CD8-positive, alpha-beta memory T cell (primary cell): ENCODE measurements at places on chromosomes 12 and 14. TPM values are rescaled to one million over a fixed set of nuclear protein-coding genes. Genes with fewer than 3 reads are reported as not detected.

DEGS2 gene
- 0.42 TPM for total RNA-seq

GRCh38 chr12:9047105-9047504, 57.8 kb downstream of the KLRG1 start:
- no peak overlapping the region for H3K4me3 ChIP-seq
- H3K36me3 ChIP-seq, result peaks cover 8% of the 10 kb centered on the region
- H3K27me3 ChIP-seq, result no peaks in the 10 kb centered on the region
- H3K4me1 ChIP-seq, result peaks cover 17% of the 10 kb centered on the region

- no peaks in the 10 kb centered on the region for H3K27me3 ChIP-seq
- peaks cover 25% of the 10 kb centered on the region for H3K36me3 ChIP-seq
- H3K4me3 ChIP-seq, result no peak overlapping the region
- H3K27ac ChIP-seq, result no peak overlapping the region
- no peak for DNase-seq
- peaks cover 14% of the 10 kb centered on the region for H3K4me1 ChIP-seq
These were observed 30.3 kb downstream of the HIP1R start for GRCh38 chr12:122865268-122866231.

DNA sequence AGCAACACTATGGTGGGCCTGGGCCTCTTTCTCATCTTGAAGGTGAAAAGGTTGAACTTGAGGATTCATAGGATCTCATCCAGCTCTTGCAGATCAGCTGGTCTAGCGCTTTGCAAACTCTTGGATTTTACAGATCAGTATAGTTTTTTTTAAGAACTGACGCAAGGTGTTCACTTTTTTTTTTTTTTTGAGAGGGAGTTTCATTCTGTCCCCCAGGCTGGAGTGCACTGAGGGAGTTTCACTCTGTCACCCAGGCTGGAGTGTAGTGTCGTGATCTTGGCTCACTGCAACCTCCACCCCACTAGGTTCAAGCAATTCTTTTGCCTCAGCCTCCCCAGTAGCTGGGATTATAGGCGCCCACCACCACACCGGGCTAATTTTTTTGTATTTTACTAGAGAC, 20.4 kb upstream of the LGMN start:
- no peak overlapping the region for H3K27ac ChIP-seq
- DNase-seq, result no peak
- H3K4me3 ChIP-seq, result no peak overlapping the region
- H3K27me3 ChIP-seq, result no peaks in the 10 kb centered on the region
- no peaks in the 10 kb centered on the region for H3K36me3 ChIP-seq

DNA sequence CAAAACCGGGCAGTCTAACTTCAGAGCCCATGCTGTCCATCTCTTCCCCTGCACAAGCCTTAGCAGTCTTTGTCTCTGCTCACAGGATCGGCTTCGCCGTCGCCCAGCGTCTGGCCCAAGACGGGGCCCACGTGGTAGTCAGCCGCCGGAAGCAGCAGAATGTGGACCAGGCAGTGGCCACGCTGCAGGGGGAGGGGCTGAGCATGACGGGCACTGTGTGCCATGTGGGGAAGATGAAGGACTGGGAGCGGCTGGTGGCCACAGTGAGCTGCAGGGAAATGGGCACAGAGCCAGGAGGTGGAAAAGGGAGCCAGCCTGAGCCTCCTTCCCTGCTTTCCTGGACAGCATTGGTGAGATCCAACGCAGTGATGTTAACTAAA, 14.2 kb upstream of the CARMIL3 start:
- H3K36me3 ChIP-seq, result no peaks in the 10 kb centered on the region
- H3K4me3 ChIP-seq, result no peak overlapping the region
- no peaks in the 10 kb centered on the region for H3K27me3 ChIP-seq
- H3K27ac ChIP-seq, result no peak overlapping the region
- H3K4me1 ChIP-seq, result no peaks in the 10 kb centered on the region
- DNase-seq, result no peak

KERA gene
- not detected for total RNA-seq

- H3K4me3 ChIP-seq, result no peak overlapping the region
- no peaks in the 10 kb centered on the region for H3K27me3 ChIP-seq
- peaks cover 47% of the 10 kb centered on the region for H3K4me1 ChIP-seq
- no peak for DNase-seq
- H3K36me3 ChIP-seq, result no peaks in the 10 kb centered on the region
- no peak overlapping the region for H3K27ac ChIP-seq
These were observed 2.0 kb downstream of the YAF2 start for GRCh38 chr12:42236017-42236416.

DNA sequence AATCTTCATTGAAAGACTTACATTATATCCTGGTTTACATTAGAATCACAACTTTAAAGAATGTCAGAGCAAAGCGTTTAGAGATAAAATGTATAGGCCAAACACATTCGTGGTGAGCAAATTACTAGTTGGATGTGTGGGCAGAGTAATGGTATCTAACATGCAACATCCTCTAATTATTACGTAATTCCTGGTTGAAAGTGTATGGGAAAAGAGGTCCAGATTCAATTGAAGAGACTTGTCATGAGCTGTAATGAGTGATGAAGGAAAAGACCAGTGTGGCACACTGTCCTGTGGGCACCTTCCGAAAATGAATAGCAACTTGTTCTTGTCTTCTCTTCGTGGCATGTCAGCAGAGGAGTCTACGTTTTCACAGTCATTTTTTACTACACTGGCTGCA, 192.8 kb downstream of the LRIG3 start:
- no peak for DNase-seq
- H3K4me3 ChIP-seq, result no peak overlapping the region
- H3K36me3 ChIP-seq, result no peaks in the 10 kb centered on the region
- H3K4me1 ChIP-seq, result no peaks in the 10 kb centered on the region
- no peaks in the 10 kb centered on the region for H3K27me3 ChIP-seq

GRCh38 chr14:50792051-50792477, 38.9 kb downstream of the NIN start:
- no peak for DNase-seq
- H3K4me3 ChIP-seq, result peak overlapping the region; percentile 35
- no peaks in the 10 kb centered on the region for H3K36me3 ChIP-seq

- H3K4me1 ChIP-seq, result no peaks in the 10 kb centered on the region
- H3K4me3 ChIP-seq, result no peak overlapping the region
- H3K36me3 ChIP-seq, result no peaks in the 10 kb centered on the region
These were observed 4.3 kb downstream of the CCDC196 start for GRCh38 chr14:66490143-66491111.

LALBA gene
- not detected for total RNA-seq

DNA sequence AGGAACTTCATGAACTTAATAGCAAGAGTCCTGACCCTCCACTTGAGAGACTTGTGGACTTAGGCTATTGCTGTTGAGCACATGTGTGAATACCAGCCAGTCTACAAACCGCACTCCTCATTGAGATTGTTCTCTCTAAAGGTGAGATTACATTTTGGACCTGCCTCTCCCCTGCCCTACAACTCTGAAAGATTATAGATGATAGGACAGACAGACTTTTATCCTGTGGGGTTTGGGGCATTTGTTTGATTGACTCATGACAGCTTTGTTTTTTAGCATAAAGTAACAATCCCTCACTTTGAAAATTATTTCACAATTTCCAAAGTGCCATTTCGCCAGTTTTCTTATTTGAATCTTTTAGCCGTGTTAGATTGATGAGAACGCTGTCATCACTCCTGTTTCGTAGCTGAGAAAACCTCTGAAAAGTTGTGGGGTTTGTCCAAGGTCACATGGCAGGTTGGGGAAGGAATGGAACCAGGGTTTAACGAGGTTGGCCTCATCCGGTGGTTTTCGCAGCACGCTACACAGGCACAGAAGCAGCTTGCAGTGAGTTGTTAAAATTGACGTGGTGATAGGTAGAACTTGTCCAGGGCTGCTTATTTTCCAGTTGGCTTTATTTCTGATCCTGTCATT, 836 bp downstream of the EVL start:
- H3K4me3 ChIP-seq, result peak overlapping the region; percentile 87
- peak; percentile 71 for DNase-seq
- H3K4me1 ChIP-seq, result peaks cover 69% of the 10 kb centered on the region
- H3K36me3 ChIP-seq, result no peaks in the 10 kb centered on the region
- peak overlapping the region; percentile 84 for H3K27ac ChIP-seq

RGS6 gene
- total RNA-seq, result 0.60 TPM

DNA sequence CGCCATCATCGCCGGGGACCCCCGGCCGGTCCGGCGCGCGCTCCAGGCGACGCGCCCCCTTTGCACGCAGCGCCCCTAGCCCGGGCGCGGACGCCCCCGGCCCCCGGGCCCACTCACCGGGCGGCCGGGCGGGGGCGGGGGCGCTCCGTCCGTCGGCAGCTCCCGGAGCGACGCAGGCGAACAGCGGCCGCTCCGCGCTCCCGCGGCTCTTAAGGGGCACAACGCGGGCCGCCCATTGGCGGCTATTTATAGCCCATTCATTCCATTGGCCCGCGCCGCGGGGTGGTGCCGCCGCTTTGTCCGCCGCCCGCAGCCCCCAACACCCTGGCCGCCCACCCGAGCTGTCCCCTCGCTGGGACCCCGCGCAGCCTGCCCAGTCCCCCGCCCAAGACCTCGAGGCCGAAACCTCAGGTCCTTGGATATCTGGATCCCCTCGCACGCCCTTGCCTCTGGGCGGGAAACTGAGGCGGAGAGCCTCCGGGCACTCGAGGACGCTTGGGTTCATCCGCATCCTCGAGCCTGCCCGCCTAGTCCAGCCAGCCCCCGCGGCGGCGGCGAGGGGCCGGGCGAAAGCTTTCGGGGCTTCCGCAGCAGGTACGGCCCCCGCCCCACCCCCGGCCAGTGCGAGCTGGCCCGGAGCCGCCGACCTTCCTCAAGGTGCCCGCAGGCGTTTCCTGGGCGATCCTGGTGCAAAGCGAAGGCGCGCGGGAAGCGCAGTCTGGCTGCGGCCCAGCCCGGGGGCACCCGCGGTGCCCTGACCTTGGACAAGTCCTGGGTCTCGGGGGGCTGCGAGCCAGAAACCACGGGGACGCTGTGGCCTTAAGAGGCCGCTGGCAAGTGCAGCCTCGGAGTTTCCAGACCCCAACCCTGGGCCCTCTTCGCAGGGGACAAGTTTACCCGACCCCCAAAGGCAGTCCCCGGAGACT, at the start of gene CKB:
Gene CKB (minus strand): TSS at position 182 of the 926 bp plus-strand sequence. CDS start 337 bp downstream, outside the sequence.
- no peak within 1 kb of the TSS for H3K27ac ChIP-seq
- no peaks in the 10 kb centered on the region for H3K36me3 ChIP-seq
- H3K27me3 ChIP-seq, result no peaks in the 10 kb centered on the region
- H3K4me3 ChIP-seq, result peak within 1 kb of the TSS; percentile 41
- no peak for DNase-seq
- peaks cover 15% of the 10 kb centered on the region for H3K4me1 ChIP-seq

- no peak for DNase-seq
- H3K27me3 ChIP-seq, result no peaks in the 10 kb centered on the region
- H3K4me1 ChIP-seq, result no peaks in the 10 kb centered on the region
- H3K36me3 ChIP-seq, result no peaks in the 10 kb centered on the region
- no peak overlapping the region for H3K4me3 ChIP-seq
These were observed 98.4 kb upstream of the BTG1 start for GRCh38 chr12:92244036-92244435.

DNA sequence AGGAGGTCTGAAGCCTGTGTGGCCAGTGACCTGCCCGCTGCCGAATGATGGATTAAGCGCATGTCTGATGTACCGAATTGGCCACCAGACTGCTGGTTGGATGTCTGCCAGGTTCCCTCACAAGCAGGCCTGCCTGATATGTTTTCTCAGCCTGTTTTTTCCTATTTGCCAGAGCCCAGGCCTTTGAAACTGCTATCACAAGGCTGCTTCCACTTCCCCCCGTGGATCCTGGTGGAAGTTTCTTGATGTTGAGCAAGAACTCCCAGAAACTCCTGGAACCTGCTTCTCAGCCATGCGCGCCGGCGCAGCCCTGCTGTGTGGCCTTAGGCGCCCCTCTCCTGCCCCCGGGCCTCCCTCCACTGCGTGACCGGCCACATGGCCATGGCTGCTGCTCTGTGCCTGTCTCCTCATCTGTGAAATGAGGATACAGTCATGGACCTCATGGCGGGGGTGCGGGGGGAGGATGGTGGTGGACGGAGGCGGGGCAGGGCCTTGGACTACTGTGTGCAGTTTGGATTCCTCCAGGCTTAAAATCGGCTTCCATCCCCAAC, 56.6 kb downstream of the CALM1 start:
- no peaks in the 10 kb centered on the region for H3K36me3 ChIP-seq
- no peaks in the 10 kb centered on the region for H3K27me3 ChIP-seq
- H3K4me1 ChIP-seq, result no peaks in the 10 kb centered on the region
- H3K27ac ChIP-seq, result no peak overlapping the region
- H3K4me3 ChIP-seq, result no peak overlapping the region

- H3K27me3 ChIP-seq, result no peaks in the 10 kb centered on the region
- H3K4me1 ChIP-seq, result no peaks in the 10 kb centered on the region
- no peak overlapping the region for H3K27ac ChIP-seq
- DNase-seq, result no peak
- no peak overlapping the region for H3K4me3 ChIP-seq
- no peaks in the 10 kb centered on the region for H3K36me3 ChIP-seq
These were observed 97.6 kb downstream of the PIWIL1 start for GRCh38 chr12:130435331-130435730.

AQP2 gene
- not detected for total RNA-seq

- no peak for DNase-seq
- no peak overlapping the region for H3K4me3 ChIP-seq
- H3K4me1 ChIP-seq, result no peaks in the 10 kb centered on the region
- no peaks in the 10 kb centered on the region for H3K36me3 ChIP-seq
- H3K27ac ChIP-seq, result no peak overlapping the region
These were observed 2.6 kb upstream of the C14orf180 start for GRCh38 chr14:104576970-104577332.

DNA sequence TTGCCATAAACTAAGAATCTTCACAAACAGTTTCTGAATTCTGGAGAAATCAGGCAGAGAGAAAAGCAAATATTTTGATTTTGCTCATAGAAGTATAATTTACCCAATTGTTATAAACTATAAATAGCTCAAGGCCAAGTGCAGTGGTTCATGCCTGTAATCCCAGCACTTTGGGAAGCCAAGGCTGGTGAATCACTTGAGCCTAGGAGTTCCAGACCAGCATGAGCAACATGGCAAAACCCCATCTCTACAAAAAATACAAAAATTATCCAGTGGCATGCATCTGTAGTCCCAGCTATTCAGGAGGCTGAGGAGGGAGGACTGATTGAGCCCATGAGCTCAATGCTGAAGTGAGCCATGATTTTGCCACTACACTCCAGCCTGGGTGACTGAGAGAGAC, 19.6 kb upstream of the MMP19 start:
- H3K36me3 ChIP-seq, result no peaks in the 10 kb centered on the region
- H3K4me1 ChIP-seq, result no peaks in the 10 kb centered on the region
- H3K4me3 ChIP-seq, result no peak overlapping the region
- H3K27me3 ChIP-seq, result no peaks in the 10 kb centered on the region
- H3K27ac ChIP-seq, result no peak overlapping the region
- DNase-seq, result no peak

- H3K27ac ChIP-seq, result peak overlapping the region; percentile 68
- H3K36me3 ChIP-seq, result no peaks in the 10 kb centered on the region
- no peaks in the 10 kb centered on the region for H3K27me3 ChIP-seq
- H3K4me1 ChIP-seq, result peaks cover 7% of the 10 kb centered on the region
These were observed 3.1 kb upstream of the TNS2 start for GRCh38 chr12:53046655-53047220.

TMEM132C gene
- not detected for total RNA-seq
